Frontal cortex (tissue), 4 donors: ENCODE measurements at places on chromosomes 2 and 18. TPM values are rescaled to one million over a fixed set of nuclear protein-coding genes. Genes with fewer than 3 reads are reported as not detected.

TUBA3D gene
- total RNA-seq, result not detected

UGT1A10 gene
- total RNA-seq, result not detected

REG3G gene
- total RNA-seq, result not detected

ZEB2 gene
- 267 TPM for total RNA-seq

ATG16L1 gene
- total RNA-seq, result 35.9 TPM

FAM161A gene
- total RNA-seq, result 29.8 TPM

ANO7 gene
- total RNA-seq, result 0.41 TPM

TPGS2 gene
- total RNA-seq, result 93.8 TPM

LIMS3 gene
- 0.82 TPM for total RNA-seq

ZNF519 gene
- total RNA-seq, result 46.1 TPM

ASAP2 gene
- 32.2 TPM for total RNA-seq

ELOA2 gene
- total RNA-seq, result not detected

BOLL gene
- total RNA-seq, result not detected

NDUFAF7 gene
- total RNA-seq, result 26.1 TPM

LIMS1 gene
- total RNA-seq, result 11.8 TPM

PSTPIP2 gene
- 0.41 TPM for total RNA-seq

CAVIN2 gene
- total RNA-seq, result 3.3 TPM

ASTL gene
- total RNA-seq, result not detected

CXCR4 gene
- 68.5 TPM for total RNA-seq

CHRNG gene
- not detected for total RNA-seq

VWA3B gene
- total RNA-seq, result under 0.01 TPM

TP53I3 gene
- total RNA-seq, result 15.5 TPM

MTERF4 gene
- 32.6 TPM for total RNA-seq
